ENCODE measurements at places on chromosomes 4 and X.

DNA sequence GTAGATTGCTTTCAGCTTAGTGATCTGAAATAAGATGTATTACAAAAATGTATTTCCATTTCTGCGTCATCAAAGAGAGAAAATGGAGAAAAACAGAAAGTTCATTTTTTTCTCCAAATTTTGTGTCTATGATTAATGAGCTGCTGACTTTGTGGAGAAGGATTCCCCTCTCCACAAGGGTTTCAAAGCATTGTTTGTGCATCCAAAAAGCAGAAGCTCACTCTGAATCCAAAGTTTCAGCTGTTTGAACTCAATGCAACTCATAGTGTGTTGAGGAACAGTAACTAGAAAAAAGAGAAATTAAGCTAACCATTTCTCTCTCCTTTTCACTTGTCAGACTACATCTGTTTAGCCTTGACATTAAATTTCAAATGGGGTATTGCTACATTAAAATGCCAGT, 62.9 kb upstream of the SLC7A11 start:
- DNase-seq, result no peak

DNA sequence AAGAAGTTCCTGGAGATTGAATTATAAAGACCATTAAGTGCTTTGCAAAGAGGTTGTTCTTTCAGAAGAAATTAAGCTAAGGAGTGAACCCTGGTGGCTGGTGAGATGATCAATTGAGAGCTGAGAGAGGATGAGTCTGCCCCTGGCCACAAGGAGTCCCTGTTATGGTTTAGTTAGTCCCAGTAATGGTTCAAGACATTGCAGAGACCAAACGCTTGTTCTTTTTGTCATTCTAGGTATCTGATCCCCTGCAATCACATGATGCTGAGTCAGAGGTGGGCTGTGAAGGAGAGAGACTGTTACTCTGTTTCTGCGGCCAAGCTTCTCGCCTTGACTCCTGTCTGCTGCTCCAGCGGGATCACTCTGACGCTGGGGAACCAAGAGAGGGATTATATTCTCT, 114.5 kb downstream of the GATB start:
- no peak for DNase-seq

- DNase-seq, result peak; percentile 42
Measured at GRCh38 chrX:84339507-84340364, 151.7 kb upstream of the RPS6KA6 start.

- DNase-seq, result no peak
Measured at GRCh38 chr4:74118600-74119338, 19.8 kb upstream of the CXCL2 start.

DNA sequence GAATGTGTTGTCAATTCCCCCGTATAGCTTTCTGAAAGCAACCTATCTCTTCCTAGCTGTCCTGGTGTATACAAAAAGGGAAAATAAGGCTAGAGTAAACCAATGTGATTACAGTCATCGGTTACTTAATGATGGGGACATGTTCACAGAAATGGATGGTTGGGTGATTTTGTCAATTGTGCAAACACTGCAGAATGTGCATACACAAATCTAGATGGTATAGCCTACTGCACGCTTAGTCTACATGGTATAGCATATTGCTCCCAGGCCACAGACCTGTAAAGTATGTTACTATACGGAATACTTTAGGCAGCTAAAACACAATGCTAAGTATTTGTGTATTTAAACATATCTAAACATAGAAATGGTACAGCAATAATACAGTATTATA, 5.1 kb downstream of the DTHD1 start:
- no peak for DNase-seq

DNA sequence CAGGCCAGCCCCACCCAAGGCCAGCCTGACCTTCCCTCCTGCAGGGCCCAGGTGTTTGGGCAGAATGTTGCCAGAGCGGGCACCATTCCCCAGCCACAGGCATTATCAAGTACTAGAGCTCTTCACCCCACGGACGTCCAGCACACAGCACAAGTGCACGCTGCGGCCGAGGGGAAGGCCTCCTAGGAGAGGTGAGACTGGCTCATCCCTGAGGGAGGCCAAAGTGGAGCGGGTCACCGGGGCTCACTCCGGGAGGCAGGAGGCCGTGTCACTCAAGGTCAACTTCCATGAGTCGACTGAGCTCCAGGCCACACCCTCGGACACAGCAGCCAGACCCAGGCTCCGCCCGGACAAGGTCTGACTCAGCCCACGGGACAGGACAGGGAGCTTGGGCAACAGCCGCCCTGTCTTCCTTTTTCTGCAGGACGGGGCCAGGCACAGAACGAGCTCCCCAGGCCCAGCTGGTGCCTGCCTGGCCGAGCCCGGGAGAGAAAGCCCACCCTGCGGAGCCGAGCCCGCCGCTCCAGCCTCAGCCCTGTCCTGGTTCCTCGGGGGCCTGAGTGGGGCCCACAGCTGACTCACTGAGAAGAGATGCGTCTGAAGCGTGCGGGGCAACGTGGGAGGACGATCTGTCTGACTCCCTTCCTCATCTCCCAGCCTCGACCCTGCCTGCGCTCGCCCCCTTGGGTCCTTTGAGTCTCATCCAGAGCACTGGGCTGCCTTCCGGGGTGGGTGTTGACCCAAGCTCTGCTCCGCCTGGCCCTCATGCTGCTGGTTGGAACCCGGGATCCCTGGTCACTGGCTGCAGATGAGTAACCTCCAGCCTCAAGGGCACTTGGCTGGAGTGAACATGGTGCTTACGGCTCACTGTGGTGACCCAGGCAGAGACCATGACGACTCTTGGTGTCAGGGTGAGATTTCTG, 1.6 kb downstream of the SLC49A3 start:
- peak; percentile 68 for DNase-seq

GRCh38 chr4:153209410-153209809, 5.2 kb downstream of the TRIM2 start:
- DNase-seq, result peak; percentile 44

- no peak for DNase-seq
Measured at GRCh38 chr4:38292529-38292928, 332.3 kb downstream of the PTTG2 start.

- no peak for DNase-seq
Measured at GRCh38 chrX:140724309-140724708, 14.8 kb downstream of the LINC00632 start.

GRCh38 chr4:89410687-89411086, 103.1 kb upstream of the GPRIN3 start:
- no peak for DNase-seq

DNA sequence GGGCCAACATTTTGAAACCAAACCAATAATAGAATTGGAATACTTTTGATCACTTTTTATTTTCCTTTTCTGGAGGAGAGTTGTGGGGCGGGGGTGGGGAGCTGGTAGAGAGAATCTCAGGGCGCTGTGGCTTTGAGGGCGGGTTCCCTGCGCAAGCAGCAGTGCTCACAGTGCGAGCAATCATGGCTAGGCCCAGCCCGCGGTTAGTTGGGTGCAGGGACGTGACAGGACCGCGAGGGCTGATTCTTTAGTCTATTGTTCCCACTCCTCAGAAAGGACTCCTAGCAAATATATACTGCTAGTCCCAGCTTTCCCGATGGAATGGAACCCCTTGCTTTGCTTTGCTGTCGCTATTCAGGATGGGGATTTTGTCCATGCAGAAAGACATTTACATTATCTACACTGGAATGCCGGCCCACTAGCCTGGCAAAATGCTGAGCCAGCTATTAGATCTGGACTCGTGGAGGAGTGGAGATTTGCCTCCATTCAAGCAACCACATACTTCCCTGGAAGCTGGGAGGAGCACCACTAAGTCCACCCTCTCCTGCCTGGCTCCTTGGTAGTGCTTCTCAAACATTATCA, 23.9 kb upstream of the APLN start:
- DNase-seq, result no peak

- DNase-seq, result no peak
Measured at GRCh38 chrX:128460835-128461234, 408.6 kb upstream of the ACTRT1 start.

DNA sequence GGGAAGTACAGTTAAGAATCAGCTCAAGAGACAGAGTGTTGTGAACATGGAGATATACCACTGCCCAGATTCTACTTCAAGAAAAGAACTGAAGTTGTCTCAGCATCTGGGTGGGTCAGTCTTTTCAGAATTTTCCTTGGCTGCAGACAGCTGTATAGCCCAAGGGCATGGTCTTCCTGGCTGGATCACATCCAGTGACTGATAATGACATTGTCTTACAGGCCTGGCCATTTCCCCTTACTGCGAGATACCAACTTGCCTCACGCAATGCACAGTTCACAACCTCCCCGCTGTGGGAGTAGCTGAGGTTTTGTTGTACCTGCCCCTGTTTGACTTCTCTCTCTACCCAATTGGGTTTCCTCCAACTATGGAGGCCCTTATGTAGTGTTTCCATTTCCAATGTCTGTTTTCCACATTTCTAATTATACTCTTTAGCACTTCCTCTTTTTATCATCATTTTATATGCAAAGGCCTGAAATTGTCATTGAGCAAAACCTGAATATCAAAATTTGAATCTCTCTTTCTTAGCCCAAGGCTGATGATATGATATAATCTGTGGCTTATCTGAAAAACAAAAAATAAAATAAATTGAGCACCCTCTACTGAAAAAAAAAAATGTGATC, 209.1 kb downstream of the NAF1 start:
- DNase-seq, result no peak

- no peak for DNase-seq
Measured at GRCh38 chrX:38154340-38154739, 66.3 kb downstream of the SRPX start.

GRCh38 chr4:41212616-41213203, 1.6 kb downstream of the APBB2 start:
- DNase-seq, result peak; percentile 68

DNA sequence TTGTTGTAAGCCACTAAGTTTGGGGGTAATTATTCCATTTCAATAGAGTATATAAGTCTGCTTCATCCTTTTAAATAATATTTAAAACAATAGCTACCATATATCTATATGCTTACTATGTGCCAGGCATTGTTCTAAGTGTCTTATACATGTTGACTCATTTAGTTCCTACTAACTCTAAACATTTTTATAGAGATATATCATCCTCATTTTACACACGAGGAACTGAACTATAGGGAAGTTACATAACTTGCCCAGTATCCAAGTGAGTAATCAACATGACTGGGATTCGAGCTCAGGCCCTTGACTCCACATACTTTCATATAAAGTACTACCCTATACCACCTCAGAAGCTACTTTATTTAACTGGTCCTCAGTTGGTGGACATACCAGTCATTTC, 175.3 kb upstream of the RAI2 start:
- DNase-seq, result no peak

DNA sequence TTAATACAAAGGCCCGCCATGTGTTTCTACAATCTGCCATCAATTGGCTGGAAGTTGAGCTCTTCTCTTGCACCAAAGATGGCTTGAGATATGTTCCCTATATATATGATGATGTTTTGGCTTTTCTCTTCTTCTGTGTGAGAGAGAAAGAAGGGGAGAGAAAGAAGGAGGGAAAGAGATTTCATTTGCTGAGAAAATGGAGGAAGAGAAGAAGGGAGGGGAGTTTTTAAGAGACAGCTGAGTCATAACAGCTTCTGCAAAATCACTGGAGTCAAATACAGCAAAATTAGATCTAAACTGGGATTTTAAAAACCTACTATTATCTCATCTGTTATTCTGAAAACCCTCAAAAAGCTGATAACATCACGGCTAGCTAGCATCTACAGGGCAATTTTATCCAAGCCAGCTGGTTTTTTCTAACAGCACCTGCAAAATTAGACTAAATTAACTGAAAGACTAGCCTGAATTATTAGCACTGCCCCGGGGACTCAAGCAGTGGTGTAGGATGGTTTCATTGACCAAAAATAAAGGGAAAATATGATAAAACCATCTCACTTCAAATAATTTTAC, 647.6 kb upstream of the ACTRT1 start:
- DNase-seq, result no peak

DNA sequence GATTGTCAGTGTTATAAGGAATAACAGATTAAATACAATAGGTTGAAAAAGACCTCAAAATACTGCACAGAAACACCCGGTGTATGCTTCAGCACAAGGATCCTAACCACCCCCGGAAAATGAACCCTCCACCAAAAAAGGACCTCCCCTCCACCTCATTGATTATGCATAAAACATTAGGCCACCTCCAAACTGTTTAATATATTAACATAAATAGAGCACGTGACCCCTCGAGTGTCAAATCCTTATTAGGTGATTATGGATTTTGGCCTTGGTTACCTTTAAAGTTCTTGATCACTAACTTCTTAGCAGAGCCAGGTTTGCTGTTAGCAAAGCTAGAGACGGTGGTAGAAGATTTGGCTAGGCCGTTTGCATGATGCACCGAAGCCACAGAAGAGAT, 958 bp downstream of the CUL4B start:
- DNase-seq, result no peak

GRCh38 chr4:32745351-32745750, 2025.2 kb downstream of the PCDH7 start:
- DNase-seq, result no peak

GRCh38 chrX:153456161-153456560, 10.3 kb upstream of the TREX2 start:
- DNase-seq, result no peak

DNA sequence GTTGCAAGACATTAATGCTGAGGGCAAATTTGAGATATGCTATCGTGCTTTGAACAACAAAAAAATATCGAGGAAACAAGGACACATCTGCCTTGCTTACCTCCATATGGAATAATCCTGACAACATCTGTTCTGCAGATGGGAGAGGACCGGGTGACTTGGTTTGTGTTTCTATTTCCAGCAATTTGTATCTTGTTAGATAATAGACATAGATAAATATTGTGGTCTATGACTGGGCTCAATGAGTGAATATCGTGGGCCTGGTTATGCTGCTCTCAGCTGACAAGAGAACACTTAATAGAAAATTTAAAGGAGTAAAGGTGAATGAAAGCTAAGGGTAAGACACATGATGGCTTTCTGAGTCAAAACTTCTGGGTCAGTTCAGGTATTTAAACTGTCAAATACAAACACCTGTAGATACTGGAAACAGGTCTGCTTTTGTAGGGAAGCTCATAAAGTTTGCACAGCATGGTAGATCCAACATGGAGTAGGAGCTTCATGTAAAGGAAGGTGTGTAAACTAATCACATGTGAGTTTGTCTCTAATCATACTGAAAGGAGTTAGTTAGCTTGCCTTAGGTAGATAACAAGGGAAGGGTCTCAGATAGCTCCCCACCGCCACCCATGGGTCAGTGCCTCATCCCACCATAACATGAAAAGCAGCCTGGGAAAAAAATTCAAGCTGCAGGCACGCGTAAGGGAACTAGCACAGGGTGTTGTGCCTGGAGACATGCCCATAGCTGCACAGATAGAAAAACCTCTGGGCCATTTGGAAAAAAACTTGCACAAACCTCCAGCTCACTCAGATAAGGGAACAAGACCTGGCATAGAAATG, 904.1 kb upstream of the EPHA5 start:
- DNase-seq, result no peak

- no peak for DNase-seq
Measured at GRCh38 chr4:7462509-7462971, 27.8 kb upstream of the PSAPL1 start.

GRCh38 chr4:169385376-169385775, 114.6 kb upstream of the SH3RF1 start:
- DNase-seq, result no peak
